ENCODE measurements at places on chromosomes 1 and 21.

GRCh38 chr21:43187715-43188114, 18.9 kb downstream of the CRYAA start:
- no peak for DNase-seq

- no peak for DNase-seq
Measured at GRCh38 chr1:29644812-29645211, 408.5 kb downstream of the PTPRU start.

DNA sequence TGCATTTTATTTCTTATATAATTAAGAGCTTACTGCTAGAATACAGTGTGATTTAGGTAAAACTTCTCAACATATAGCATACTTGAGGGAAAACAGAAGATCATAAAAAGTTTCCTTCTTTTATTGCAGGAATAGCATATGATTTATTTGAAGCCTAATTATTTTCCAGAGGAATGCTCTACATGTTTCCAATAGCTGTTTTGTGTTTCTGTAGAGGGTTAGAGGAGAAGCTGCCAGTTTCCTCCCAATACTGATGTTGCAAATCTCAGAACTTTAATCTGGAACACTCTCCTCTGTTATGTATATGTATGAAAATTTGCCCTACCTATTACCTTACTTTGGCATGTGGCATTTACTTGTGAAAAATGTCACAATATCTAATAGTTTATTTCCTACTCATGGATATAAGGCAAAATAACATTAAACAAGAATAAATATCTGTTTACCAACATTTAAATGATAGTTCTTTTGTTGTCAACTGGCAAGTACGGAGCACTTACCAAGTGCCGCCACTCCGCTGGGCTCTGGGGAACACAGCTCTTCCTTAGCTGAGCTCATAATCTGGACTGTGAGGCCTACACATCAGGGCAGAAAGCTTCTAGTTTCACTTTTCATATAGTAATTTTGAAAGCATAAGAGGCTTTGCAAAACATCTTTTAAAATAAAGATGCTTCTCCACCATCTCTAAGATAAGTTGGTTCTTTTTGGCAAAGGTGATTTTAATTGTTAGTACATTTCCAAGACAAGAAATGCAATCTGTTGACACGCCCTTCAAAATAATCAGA, 239.8 kb upstream of the C1orf105 start:
- DNase-seq = no peak

- DNase-seq = no peak
Measured at GRCh38 chr1:173201969-173202368, 5.2 kb downstream of the TNFSF4 start.

DNA sequence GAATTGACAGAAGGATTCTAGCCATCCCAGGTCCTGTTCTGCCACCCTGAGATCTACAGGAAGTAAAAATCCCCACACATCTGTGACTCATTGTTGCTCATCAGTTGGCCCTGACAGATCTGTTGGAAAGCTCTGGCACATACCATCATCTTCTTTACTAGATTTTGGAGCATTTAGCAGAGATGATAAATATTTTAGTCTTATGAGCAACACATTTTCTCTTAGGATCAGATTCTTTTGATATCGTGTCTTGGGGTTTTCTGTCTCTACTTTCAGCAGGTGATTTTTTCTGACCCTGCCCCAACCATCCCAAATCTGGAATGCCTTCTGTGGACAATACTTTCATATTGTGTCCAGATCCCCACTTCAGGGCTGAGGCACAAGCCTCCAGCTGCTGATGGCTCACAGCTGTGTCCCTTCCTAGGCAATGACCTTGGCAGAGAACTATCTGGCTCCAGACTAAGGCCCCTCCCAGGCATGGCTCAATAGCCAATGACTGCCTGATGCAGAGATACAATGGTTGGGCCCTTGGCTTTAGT, 102.8 kb downstream of the GDAP2 start:
- no peak for DNase-seq

DNA sequence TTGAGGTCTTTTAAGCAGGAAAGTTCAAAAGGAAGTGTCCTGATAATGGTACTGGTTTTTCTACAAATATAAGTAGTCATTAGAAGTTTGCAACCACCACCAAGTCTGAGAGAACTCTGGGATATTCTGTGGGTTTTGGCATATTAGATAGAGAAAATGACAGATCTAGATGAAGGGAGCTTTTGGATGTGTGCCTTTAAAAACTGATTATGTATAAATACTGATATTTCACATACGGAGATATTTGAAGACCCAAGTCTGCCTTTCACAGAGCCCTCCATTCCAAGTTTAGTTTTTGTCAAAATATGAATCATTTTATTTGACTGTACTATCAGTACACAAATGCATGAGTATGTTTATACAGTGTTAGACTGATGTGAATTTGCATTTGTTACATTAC, 48.6 kb downstream of the DPH5 start:
- no peak for DNase-seq

DNA sequence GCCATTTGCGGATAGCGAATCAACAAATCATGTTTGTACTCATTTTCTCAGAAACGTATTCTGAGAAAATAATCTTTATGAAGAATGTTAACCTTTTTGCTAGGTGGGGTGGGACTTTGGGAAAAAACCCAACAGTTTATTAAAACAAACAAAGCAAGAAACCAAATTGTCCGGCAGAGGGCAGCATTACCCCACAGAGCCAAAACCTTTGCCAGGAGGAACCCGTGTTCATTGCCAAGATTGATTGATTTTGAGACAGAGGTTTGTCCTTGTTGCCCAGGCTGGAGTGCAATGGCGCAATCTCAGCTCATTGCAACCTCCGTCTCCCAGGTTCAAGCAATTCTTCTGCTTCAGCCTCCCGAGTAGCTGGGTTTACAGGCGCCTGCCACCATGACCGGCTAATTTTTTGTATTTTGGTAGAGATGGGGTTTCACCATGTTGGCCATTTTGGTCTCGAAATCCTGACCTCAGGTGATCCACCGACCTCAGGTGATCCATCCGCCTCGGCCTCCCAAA, 70.8 kb upstream of the RHOU start:
- no peak for DNase-seq

- no peak for DNase-seq
Measured at GRCh38 chr1:247336390-247336789, 4.7 kb upstream of the ZNF496 start.

GRCh38 chr1:91555821-91556531, 55.3 kb downstream of the CDC7 start:
- no peak for DNase-seq

- DNase-seq = no peak
Measured at GRCh38 chr1:110348771-110349170, 9.6 kb downstream of the RBM15 start.

GRCh38 chr21:25881524-25882376, 147.0 kb downstream of the GABPA start:
- no peak for DNase-seq

DNA sequence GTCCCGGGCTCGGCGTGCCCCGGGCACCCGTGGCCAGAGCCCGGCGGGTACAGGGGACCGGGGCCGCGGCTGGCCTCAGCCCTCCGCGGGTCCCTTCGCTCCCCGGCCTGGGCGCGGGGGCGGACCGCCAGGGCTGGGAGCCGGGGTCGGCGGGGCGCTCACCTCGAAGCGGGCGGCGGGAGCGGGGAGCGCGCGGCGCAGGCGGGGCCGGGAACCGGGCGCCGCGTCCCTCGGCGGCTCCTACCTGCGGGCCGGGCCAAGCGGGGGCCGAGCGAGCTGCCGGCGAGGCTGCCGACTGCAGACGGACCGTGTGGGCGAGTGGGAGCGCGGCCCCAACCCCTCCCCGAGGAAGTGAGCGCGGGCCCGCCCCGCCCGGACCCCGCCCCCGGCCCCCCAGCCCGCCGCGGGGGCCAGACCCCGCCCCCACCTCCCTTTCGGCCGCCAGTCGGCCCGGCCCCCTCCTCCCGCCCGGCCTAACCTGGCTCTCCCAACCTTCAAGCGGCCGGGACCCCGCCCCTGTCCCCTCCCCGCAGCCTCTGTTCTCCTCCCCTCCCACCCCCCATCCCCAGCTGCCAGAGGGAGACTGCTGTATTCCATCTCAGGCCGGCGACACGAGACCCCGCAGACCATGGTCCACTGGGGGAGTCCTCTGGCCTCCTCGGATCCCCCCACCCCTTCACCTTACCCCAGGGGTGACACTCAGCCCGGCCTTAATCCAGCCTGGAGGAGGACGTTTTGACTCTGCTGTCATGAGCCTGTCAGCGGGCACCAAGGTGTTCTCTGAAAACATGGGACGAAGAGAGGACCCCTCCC, at the start of gene FHL3:
TSS of gene FHL3 (minus strand) at position 320 of the 813 bp plus-strand sequence. CDS start 6,102 bp downstream, outside the sequence.
- peak; percentile 52 for DNase-seq

DNA sequence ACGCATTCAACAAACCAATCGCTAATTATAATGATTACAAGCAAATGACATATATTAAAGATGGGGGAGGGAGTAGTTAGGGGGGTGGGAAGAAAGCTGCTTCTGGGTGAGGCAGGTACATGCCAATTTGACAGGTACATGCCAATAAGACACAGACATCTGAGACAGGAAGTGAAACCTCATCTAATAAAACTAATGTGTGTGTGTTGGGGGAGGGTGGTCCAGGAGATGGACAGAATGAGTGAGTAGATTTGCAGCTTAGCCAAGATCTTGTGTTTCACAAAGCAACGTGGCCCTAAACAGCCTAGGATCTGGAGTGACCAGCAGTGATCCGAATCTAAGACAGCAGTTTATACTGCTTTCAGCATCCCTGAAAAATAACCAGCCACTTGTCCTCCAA, 10.8 kb downstream of the CFAP45 start:
- DNase-seq = no peak

DNA sequence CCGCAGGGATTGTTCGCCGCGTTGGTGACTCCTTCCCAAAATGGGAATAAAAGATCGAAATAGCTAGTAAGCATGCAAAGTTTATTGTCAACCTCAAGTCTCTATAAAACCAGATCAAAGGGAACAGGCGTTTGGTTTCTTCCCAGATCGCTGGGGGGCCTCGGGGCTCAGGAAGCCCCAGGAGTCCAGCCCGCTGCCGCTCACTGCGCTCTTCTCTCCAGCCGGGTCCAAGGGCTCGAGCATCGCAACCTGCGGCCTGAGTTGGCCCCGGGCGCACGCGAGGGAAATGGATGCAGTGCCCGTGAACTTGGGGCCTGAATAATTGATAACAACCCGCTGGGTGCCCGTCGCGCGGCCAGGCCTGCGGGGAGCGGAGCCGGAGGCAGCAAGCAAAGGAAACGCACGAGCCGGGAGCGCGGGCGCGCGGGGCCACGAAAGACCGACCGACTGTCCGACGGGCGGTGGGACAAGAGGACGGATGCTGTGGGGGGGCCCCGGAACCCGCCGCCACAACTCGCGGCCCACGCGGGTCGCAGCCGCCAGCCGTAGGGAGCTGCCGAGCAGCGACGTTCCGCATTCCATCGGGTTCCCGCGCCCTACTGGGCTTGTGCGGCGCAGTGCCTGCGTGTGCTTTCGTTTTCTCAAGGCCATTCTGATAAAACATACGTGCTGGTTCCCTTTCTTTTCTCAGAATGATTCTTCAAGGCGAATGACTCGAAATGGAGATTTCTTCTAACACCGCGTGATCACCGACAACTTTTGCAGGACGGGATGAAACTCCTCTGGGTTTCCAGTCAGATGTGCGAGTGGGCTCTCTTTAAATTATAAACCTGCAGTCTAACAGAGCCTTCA, 14.0 kb upstream of the ALX3 start:
- DNase-seq = no peak

- no peak for DNase-seq
Measured at GRCh38 chr1:94648225-94649007, 106.9 kb upstream of the F3 start.

DNA sequence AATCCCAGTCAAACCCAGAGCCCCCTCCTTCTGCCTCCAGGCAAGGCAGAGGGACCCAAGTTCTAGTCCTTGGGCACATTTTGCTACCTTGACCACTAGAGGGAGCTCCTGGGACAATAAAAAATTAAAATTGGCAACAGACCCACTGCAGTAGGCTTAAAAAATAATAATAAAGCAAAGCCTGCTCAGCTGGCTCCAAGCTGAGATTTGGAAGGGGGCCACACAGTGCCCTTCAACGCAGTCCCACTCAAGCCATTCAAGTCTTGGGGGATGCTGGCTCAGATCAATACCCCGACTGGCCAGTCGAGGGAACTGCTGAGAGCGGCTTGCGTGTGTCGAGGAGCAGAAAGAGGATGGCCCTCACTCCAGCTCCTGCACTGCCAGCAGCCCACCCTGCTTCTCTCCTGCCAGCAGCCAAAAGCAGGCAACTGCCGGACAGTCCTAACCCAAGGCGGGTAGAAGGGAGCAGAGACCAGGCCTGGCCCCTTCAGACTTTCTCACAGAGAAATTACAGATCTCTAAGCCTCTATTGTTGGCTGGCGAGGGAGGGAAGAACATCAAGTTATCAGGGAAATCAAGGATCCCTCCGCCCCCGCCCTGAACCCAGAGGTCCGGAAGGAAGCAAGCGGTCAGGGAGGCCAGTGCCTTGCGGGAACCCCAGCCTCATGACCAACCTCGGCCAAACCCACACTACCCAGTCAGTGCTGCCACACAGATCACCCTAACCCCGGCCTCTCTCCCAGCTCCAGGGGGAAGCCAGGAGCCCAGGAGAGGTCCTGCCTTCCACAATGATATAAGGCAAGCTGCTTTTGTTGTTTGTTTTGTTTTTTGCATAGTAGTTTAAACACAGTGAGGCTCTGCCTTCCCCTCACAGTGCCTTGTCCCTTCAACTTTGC, 4.9 kb upstream of the ALDH4A1 start:
- no peak for DNase-seq

GRCh38 chr1:24502065-24502708, 449 bp upstream of the RCAN3 start:
- peak; percentile 64 for DNase-seq

DNA sequence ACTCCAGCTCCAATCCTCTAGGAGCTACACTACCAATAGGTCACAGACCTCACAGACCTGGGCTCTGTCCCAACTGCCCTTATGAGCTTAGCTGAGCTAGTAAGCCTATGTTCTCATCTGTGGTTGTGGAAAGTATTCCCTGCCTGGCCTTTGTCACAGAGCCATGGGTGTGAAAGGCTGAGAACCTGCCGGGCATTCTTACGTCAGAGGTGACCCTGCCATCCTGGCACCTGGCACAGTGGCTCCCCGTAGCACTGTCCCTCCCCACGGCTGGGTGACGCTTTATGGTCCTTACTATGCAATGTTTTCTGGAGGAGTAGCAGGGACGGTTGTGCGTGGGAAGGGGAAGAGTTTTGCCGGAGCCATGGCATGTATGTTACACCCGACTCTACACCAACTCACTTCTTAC, 3.5 kb downstream of the TNFRSF1B start:
- DNase-seq = no peak

- DNase-seq = no peak
Measured at GRCh38 chr1:194078765-194079164, 892.4 kb upstream of the B3GALT2 start.

GRCh38 chr1:231020139-231020601, 19.9 kb downstream of the FAM89A start:
- DNase-seq = no peak

DNA sequence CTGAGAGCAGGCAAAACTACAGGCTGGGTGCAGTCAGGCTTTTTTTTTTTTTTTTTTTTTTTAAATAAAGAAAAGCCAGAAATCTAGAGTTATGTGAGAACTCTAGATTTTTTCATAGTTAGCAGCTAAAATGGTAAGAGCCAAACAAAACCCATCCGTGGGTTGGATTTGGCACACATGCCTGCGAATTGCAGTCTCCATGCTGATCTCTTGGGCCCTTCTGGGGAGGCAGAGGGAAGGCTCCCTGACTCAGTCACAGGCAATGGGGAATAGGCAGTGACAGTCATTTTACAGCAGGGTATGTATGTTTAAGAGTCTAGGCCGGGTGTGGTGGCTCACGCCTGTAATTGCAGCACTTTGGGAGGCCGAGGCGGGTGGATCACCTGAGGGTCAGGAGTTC, 2.6 kb downstream of the TXLNA start:
- no peak for DNase-seq

Measured in activated gamma-delta T cell (primary cell).